ENCODE measurements at places on chromosomes 12 and 14.

DNA sequence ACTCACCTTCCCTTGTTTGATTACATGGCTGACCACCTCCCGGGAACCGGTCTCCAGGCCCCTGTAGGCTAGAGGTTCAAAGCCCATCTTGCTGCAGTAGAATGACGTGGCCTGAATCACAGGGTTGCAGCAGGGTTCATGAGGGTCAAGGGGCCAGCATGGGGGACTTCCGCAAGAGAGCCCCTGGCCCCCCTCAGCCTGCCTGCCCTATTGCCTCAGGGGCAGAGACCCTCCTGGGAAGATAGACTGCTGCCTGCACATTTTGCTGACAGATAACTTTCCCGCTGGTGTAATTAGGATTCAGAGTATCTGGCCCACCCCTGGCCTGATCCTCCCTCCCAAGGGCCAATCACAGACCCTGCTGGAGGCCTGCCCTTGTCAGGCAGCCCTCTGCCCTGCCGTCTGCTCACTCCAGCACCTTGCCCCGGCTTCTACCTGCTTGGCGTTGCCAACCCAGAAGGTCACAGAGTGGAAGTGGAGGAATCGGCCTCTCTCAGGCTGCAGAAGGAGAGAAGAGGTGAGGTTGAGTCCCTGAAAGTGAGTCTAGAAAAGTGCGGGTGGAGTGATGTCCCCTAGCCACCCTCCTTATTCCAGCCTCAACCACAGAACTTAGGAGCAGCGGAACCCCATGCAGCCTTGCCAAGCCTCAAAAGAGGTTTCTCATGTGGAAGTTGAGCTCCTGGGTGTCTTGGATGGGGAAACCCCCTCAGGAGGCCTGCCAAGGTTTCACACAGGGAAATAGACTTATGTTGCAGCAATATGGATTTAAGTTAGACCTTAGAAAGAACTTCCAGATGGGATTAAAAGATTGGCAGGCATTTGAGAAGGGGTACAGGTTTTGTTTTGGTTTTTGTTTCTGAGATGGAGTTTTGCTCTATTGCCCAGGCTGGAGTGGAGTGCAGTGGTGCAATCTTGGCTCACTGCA is 1.1 kb downstream of the HPD start:
- DNase-seq, result no peak

DNA sequence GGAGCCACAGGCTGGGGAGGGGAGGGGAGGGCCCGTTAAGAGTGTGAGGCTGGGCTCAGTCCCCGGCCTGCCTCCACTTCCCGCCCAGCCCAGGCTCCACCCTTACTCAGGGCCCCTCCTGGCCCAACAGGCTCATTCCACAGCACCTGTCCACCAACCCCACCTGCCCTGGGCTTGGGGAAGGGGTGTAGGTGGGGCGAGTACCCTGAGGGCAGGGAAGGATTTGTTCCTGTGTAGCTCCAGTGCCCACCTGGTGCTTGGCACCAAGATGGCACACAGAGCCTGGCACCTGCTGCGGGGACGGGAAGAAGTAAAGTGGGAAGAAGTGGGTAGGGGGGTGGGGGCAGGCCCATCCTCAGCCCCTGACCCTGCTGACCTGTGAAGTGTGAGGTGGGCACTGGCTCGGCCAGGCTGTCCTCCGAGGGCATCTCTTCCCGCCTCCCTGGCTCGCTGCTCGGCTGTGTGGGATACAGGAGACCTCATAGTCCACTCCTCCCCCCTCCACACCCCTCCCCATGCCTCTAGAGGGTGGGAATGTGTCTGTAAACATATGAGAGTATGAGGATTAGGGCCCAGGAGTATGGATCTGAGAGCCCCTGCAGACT is 35.1 kb downstream of the NCKAP5L start:
- DNase-seq, result no peak

- no peak for DNase-seq
Observed at GRCh38 chr12:11998944-11999315, 71.8 kb upstream of the BCL2L14 start.

DNA sequence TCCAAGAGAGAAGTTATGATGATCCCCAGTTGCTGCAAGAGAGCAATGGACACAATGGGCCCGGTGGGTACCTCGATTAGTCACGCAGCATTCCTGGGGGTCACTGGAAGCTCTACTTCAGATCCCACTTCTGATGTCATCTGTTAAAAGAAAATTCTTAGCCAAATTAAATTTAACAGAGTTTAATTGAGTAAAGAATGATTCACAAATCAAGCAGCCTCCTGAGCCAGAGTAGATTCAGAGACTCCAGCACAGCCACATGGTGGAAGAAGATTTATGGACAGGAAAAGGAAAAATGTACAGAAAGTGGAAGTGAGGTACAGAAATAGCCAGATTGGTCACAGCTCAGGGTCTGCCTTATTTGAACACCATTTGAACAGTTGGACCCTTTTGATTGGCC is 107.5 kb downstream of the SPTSSA start:
- DNase-seq, result no peak

- no peak for DNase-seq
Observed at GRCh38 chr12:43852744-43853143, 16.9 kb downstream of the TMEM117 start.

DNA sequence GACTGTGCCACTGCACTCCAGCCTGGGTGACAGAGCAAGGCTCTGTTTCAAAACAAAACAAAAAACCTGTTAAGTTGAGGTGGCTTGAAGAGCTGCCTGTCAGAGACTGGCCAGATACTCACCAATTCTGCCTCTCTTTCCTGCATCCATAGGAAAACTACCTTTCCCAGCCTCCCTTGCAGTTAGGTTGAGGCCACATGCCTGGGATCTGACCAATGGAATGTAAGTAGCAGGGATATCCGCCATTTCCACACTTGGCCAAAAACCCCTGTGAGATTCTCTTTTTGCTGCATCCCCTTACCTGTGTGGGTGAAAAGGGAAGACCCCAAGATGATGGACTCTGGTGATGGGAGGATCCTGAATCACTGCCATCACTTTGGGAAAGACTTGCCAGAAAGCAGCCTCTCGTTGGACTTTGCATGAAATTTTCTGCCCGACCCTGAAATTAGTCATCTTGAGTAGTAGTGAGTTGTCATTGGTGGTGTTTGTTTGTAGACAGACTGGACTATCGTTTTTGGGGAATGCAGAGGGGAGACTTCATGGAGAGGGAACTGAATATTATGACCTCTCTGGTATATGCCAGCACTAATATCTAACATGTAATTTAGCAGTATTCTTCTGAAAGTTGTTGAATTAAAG is 14.0 kb downstream of the GPR68 start:
- DNase-seq, result no peak

DNA sequence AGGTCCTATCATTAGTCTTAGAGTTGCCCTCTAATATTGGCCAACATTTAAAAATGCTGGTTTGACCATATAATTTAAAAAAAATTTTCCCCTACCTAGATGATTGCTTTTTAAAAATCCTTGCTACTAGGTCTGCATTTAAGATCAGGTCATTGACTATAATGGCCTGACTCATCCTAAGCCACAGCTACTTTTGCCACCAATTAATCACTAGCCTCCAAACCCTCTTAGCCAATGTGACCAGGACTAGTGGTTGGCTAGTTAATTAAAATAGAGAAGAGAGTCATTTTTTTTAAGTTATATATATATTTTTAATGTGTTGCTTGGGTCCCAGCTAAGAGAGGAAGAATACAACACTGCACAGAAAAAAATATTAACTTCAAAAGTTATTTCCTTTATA is 57.5 kb downstream of the SOS2 start:
- no peak for DNase-seq

DNA sequence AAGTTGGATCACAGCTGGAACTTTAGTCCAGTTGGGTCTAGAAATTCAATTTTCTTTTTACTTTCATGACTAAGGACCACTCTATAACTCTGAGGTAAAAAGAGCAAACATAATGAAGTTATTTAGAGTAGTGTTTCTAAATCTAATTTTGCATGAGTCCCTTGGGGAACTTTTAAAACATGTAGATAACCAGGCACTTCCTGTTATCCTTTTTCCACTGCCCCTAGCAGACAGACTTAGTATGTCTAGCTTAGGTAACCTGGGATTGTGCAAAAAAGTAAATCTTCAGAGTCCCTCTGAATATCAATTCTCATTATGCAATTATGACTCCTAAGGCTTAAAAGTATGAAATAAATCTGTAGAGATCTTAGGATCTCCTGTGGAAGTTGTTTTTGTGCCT is 371.2 kb downstream of the DIO2 start:
- no peak for DNase-seq

DNA sequence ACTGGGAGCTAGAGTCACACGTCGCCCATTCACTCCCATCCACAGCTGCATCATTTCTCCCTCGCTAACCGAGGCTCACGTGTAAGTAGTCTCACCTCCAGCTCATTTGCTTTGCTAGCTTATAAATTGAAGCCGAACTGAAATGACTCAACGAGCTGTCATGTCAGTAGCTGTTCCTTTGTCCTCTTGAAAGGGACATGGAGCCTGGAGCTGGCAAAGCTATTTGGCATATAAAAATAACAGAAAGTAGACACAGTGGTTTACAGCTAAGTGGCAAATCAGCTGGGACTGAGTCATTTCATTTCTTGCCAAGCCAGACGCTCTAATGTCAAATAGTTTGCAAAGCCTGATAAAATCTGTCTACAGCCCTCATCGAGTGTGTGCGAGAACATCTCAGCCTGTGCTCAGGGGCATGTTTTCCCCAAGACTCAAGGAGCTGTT is 114.4 kb upstream of the TMEM233 start:
- no peak for DNase-seq

- DNase-seq, result no peak
Observed at GRCh38 chr12:71477609-71478008, 38.0 kb downstream of the LGR5 start.

GRCh38 chr14:89190765-89191513 is 226.1 kb downstream of the FOXN3 start:
- DNase-seq, result no peak

DNA sequence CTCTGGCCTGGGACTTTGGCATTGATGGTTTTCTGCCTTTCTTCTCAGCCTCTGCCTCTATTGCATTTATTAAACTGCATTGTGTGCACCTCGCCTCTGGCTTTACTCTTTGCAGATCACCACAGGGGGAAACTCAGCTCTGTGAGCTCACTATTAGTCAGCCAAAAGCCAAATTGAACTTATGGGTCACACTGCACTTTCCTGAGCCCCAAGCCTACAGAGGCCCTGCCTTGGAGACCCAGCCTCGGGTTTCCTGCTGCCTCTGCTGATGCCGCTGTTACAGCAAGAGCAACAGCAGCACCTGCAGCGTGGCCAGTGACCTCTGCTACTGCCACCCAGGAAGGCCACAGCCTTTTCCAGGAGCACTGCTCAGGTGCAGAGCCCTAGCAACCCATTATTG is 122.5 kb downstream of the DAD1 start:
- DNase-seq, result no peak

DNA sequence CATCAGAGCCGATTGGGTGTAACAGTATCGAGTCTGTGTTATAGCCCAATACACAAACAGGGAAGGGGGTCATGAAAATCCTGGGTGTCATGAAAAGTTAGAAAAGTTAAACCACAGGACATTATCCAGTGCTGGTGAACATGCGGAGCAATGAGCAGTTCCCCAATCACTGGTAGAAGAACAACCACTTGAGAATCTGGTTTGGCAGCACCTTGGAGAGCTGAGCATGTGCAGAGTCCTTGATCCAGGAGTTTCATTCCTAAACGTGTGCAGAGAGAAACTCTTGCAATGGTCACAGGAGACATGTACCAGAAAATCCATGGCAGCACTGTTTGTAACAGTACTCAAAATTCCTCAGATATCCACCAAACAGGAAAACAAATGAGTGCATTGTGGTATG is 23.0 kb upstream of the JDP2 start:
- no peak for DNase-seq

GRCh38 chr14:70658899-70659298 is 17.2 kb downstream of the TTC9 start:
- DNase-seq, result no peak
